Activated CD8-positive, alpha-beta memory T cell treated with anti-CD3 and anti-CD28 coated beads for 1 hour (primary cell): ENCODE measurements at places on chromosomes 1 and 21.

GRCh38 chr1:184915463-184916090 lies 58.7 kb downstream of the NIBAN1 start:
- no peak for DNase-seq

- no peak for DNase-seq
Observed at GRCh38 chr1:20478057-20478635, 7.9 kb downstream of the CAMK2N1 start.

DNA sequence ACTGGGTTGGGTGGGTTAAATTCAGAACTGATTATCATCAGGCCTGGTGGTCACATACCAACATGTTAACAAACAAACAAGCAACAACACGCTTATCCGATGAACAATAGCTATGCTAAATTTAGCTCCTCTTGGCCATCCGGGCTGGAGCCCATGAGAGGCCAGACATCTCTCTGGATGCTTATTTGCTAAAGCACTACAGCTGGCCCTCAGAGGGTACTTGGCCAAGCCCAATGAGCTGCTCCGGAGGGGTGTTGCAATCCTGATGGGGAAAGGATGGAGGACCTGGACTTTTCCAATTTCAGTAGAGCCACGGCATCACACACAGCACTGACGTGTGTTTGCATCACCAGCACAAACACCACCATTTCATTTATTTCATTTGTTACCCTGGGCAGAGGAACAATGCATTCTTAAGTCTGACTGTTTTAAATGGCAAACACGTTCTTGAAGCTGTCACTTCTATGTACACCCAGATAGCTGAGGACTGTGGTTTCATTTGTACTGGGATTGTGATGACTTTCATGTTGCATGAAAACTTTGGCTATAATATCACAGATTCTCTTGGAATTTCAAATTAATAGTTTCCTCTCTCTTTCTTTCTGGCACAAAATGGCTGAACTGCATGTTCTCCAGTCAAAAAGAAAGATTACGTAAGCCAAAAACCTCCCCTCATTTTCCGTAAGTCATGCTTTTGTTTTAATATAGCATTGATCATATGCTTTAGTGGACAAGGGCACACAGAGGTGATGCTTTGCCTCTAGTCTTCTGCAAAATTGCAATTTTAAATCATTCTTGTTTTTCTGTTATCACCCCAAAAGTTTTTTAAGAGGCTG lies 359.8 kb upstream of the KAZN start:
- DNase-seq, result no peak

GRCh38 chr1:29845910-29846309 lies 609.6 kb downstream of the PTPRU start:
- DNase-seq, result no peak

DNA sequence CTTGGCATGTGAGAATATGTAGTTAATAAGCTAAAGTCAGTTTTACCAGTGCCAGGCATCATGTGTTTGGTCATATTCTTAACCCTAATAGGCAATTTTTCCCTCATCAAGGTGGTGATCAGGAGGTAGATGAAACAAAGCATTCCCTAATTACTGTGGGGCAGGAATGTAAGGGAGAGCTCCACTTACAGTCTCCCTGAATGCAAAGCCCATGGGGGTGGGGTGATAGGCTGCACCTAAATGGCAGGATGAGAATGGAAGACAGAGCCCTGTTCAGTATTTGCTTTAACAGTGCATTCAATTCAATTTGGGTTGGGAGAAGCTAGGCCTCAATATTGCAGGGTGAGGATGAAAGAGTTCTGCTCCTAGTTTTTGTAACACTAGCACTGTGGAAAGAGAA lies 23.4 kb downstream of the ZNF678 start:
- no peak for DNase-seq

- DNase-seq, result no peak
Observed at GRCh38 chr1:186802388-186802787, 26.4 kb upstream of the PLA2G4A start.

GRCh38 chr1:151166505-151166956 lies 587 bp downstream of the SCNM1 start:
- DNase-seq, result no peak

DNA sequence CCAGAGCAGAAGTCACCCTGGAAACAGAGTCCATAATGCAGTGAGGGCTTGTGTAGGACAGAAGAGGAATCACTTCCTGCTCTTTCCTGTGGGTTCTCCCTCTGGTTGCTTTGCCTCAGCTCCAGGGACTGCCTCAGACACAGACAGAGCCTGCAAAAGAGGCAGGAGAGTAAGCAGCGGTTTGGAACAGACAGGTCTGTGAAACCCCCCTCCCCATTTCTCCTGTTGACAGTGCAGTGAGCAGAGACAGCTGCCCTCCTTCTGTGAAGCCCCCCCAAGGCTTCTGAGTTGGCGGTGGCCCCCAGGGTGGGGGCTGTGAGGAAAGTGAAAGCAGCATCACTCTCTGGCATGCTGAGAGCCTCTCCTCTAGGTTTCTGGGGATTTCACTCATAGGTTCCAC lies 53.0 kb downstream of the MAB21L3 start:
- DNase-seq, result no peak

DNA sequence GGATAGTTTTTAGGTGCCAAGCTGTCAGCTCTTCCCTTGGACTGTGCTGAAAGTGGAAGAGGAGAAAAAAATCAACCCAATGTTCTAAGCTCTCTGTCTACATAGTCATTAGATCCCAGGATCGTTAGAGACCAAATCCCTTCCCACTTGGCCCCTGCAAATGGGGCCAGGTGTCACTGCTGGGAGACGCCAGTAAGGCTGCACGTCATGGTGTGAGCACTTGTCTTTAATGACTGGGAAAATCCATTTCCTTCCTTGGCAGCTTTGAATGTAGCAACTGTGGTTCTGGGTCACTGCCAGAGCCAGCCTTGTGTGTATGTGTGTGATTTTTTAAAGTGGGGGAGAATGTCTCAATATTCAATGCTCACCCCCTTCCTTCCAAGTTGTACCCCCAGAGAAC lies 59.9 kb downstream of the MAN1C1 start:
- no peak for DNase-seq

DNA sequence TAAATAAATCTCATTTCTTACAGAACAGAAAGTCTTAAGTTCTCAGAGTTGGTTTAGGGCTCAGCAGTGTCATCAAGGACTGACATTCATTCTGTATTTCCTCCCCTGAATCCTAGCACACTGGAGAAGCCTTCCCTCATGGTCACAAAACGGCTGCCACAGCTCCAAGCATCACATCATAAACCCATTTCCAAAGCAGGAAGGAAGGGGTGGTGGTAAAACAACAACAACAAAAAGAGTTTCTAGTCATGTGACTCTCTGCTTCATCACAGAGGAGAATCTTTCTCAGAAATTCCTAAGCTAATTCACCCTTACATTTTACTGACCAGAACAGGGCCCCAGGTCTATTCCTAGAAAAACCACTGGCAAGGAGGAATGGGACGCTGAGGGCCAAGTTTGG lies 210.3 kb downstream of the KAZN start:
- DNase-seq, result no peak
